Activated naive CD4-positive, alpha-beta T cell treated with Interleukin-2 at 50 U/mL for 16 hours (primary cell): ENCODE measurements at places on chromosomes 5 and 9.
A peak's percentile ranks its signal among the peaks of the same experiment; 100 is the strongest.

- DNase-seq = no peak
Measured at GRCh38 chr9:35868933-35869332, 1.3 kb downstream of the OR13J1 start.

DNA sequence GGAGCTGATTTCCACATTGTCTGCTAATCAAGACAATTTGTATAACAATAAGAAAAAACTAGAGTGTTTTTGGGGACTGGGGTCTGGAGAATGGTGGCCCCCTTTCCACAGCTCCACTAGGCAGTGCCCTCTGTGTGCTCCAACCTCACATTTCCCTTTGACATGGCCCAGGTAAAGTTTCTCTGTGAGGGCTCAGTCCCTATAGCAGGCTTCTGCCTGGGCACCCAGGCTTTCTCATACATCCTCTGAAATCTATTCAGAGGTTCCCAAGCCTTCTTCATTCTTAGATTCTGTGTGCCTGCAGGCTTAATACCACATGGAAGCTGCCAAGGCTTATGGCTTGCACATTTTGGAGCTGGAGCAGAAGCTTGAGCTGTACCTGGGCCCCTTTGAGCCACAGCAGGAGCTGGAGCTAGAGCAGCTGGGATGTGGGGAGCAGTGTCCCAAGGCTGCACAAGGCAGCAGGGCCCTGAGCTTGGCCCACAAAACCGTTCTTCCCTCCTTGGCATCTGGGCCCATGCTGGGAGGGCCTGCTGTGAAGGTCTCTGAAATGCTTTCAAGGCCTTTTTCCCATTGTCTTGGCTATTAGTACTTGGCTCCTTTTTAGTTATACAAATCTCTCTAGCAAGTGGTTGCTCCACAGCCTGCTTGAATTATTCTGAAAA, 49.1 kb upstream of the VPS13A start:
- DNase-seq = no peak

GRCh38 chr5:112004867-112005622, 248.1 kb upstream of the NREP start:
- DNase-seq = no peak

DNA sequence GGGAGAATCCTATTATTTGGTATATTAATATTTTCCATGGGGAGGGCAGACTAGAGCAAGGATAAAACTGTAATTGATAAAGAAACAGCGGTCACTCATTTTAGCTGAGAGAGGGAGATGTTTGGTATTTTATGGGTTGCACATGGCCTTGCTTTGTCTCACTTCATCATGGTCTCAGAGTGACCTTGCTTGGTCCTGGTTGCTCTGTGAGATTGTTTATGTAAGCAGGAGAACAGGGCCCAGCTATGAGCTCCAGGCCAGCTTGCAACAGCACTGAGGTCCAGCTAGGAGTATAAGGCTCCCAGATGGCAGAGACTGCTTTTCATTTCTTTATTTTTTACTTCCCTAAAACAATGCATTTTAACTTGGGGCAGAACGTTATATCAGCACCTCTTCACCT, 50.7 kb downstream of the ZNF622 start:
- DNase-seq = no peak

DNA sequence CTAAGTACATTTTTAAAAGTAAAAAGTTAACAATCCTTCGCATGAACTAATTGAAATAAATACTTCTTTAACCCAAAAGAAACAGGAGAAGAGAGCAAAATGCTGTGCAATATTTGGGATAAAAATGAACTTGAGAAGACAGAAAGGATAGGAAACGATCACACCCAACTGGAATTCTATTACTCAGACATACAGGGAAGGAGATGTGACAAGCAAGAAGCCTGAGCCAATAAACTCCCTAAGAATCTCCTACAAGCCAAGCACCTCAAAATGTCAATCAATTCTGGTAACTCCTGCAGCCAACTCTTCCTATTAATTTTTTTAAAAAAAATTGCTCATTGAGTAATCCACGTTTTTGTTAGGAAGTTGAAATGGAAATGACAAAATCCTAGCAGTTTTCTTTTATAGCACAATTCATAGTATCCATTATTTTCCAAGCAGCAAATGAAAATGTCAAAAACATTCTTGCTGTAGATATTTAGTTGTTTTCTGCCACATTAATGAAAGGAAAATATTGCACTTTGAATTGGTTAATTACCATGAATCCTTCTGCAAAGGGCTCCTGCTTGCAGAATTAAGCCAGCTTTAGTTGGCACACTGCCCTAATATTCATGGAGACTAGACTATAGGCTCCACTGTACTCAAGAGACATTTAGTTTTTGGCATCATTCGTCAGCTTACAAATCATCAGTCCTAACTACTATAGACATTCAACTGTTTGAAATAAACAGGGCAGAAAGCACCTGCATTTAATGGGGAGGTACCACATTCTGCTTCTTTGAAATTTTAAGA, 89.0 kb downstream of the RFX3 start:
- no peak for DNase-seq

- DNase-seq = peak; percentile 16
Measured at GRCh38 chr9:131406563-131407436, 12.9 kb downstream of the PRRC2B start.

- DNase-seq = no peak
Measured at GRCh38 chr5:132214491-132214890, 13.2 kb downstream of the P4HA2 start.

DNA sequence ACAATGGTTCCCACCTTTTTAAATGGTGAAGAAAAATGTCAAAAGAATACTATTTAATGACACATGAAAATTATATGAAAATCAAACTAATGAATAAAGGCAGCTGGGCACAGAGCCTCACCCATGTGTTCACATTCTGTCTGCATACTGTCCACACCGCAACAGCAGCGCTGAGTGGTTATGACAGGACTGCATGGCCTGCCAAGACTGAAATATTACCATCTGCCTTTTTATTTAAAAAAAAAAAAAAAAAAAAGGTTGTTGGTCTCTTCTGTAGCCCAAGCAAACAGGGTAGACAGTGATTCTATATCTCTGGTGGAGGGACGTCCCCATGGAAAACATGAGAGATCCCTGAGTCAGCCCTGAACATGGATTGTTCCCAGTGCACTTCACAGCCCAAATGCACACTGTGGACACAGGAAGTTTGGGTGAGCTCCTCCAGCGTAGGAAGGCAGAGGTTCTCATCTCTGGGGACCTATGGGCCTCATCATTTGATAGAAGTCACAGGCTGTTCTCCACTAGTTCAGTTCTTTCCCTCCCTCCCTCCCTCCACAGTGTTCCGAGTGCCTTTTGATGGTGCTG, 44.9 kb upstream of the SHC3 start:
- DNase-seq = no peak

GRCh38 chr9:86175743-86176456, 76.5 kb upstream of the GOLM1 start:
- no peak for DNase-seq

DNA sequence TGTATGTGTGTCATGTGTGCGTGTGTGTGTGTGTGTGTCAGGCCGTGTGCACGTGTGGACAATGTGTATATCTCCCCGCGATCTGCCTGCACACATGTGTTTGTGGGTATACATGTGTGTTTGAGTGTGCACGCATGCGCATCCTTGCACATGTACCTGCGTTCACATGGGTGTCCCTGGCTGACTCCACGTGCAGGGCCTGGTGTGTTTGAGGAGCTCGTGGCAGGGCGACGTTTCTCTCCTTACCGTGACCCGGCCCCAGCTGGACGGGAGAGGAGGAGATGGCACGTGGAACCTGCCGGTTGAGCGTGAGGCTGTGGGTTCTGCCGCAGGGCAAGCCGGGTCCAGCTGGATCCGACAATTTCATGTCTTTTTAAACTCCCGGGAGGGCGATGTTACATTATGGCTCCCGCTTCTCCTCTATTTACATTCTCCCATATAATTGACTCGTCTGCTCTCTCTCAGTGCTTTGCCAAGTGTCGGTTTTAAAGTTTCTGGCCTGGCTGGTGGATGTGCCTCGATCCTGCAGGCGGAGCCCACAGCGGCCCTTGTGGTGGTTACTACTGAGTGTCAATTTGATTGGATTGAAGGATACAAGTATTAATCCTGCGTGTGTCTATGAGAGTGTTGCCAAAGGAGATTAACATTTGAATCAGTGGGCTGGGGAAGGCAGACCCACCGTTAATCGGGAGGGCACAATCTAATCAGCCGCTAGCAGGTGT, 5.9 kb downstream of the COL5A1 start:
- DNase-seq = no peak
